ENCODE measurements at places on chromosomes 5 and 9.

- DNase-seq, result no peak
Measured at GRCh38 chr5:355379-355935, 33.9 kb downstream of the AHRR start.

- no peak for DNase-seq
Measured at GRCh38 chr9:3397766-3398165, 128.0 kb downstream of the RFX3 start.

DNA sequence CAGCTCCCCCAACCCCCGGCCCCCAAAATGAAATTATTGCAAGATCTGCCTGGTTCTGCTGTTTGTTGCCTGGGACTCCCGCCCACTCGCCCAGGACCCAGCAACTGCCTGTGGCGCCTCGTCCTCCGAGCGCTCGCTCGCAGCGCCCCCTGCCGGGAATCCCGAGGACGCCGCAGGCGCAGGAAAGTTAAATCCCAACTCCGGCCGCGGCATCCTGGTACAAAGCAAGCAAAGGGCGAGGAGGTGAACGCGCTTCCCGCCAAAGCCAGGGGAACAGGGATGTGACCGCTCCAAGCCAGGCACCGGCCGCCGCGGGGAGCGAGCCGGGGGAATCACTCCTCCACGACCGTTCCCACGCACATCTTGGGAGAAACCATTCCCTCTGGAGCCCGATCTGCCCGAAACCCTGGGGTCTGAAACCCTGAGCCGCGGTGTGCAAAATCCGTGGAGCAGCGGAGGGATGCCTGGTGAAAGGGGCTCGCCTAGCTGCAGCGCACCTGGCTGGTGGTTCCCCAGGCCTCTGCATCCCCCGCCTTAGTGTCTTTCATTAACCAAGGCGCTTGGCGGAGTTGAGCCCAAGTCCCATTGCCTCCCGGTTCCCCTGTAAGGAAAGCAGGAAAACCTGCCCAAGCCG lies 1.3 kb downstream of the SEMA5A start:
- DNase-seq, result no peak

DNA sequence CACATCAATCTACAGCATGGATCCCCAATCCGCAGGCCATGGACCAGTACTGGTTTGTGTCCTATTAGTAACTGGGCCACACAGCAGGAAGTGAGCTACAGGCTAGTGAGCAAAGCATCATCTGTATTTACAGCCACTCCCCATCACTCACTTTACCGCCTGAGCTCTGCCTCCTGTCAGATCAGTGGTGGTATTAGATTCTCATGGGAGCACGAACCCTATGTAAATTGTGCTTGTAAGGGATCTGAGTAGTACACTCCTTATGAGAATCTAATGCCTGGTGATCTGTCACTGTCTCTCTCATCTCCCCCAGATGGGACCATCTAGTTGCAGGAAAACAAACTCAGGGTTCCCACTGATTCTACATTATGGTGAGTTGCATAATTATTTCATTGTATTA lies 212.7 kb upstream of the FAM174A start:
- DNase-seq, result no peak

DNA sequence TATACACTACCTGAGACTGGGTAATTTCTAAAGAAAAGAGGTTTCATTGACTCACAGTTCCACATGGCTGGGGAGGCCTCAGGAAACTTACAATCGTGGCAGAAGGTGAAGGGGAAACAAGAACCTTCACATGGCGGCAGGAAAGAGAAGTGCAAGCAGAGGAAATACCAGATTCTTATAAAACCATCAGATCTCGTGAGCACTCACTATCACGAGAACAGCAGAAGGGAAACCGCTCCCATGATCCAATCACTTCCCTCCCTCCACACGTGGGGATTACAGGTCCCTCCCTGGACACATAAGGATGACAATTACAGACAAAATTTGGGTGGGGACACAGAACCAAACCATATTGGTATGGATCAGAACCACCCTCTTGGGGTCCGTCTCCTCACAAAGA lies 44.2 kb upstream of the SPIN1 start:
- no peak for DNase-seq

DNA sequence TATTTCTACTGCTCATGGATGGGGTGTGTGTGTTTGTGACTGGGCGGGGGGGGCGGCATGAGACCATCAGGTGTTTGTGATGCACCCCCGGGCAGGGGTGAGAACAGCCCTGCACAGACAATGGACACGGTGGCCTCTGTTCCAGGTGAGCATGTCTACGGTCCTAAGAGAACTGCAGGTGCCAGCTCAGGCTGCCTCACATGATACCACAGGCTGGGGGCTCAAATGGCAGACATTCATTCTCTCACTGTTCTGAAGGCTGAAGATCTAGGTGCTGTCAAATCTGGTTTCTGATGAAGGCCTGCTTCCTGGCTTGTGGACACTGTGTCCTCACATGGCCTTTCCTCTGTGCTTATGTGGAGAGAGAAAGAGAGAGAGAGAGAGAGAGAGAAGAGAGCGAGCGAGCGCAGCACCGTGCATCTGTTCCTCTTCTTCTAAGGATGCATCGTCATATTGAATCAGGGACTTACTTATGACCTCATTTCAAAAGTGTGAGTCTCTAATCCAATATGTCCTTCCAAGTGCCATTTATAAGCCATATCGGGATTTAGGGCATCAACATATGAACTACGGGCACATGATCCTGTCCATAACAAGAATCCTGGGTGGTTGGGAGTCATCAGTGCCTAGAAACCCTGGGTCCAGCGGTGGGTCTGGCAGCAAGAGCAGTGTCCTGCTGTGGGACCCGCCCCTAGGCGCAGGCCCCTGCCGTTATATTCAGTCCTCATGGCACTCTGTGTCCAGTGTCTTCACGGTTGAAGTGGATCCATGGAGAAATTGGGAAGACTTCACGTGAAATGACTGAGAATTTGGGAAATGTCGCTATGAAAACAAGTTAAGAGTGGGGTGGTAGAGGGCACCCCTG lies 42.5 kb downstream of the NXNL2 start:
- no peak for DNase-seq

DNA sequence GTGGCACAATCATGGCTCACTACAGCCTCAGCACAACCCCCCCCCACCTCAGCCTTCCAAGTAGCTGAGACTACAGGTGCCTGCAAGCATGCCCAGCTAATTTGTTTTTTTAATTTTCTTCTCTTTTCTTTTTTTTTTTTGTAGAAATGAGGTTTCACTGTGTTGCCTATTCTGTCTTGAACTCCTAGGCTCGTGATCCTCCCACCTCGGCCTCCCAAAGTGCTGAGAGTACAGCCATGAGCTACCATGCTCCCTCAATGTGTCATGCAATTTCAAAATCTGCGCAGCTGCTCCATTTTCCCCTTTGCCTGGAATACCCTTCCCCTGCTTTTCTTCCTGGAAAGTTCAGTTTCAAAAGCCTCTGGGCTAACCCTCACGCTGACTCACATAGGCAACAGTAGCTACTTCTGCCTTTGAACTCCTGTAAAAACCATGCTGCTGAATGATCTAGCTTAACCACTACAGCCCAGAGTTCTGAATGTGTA lies 71.0 kb upstream of the IL7R start:
- no peak for DNase-seq

DNA sequence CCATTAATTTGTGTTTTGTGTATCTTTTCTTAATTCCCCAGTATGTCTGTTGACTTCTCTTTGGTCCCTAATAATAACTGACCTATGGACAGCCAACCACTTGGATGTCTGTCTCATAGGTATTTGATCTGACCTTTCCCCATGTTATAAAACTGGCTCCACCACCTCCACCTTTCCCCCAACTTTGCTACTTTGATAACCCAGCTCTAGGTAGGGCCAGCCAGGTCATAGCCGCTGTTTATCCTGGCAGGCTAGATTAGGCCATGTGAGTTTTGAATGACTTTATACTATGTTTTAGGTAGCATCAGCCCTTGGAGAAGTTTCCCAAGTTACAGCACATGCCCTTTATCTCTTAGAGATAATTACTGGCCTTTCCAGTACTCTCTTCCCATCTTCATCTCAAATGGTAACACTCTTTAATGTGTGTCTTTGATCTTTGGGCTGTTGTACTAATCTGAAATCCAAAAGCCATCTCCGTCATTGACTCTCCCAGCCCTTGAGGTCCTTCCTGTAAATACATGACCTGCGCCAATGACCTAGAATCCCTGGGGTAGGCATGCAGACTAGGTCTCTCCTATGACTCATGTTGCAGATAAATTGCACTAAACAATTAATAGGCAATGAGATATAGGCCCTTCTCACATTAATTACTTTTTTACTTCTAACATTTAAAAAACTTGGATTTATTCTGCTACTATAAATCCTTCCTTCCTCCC lies 152.6 kb downstream of the CD180 start:
- no peak for DNase-seq

DNA sequence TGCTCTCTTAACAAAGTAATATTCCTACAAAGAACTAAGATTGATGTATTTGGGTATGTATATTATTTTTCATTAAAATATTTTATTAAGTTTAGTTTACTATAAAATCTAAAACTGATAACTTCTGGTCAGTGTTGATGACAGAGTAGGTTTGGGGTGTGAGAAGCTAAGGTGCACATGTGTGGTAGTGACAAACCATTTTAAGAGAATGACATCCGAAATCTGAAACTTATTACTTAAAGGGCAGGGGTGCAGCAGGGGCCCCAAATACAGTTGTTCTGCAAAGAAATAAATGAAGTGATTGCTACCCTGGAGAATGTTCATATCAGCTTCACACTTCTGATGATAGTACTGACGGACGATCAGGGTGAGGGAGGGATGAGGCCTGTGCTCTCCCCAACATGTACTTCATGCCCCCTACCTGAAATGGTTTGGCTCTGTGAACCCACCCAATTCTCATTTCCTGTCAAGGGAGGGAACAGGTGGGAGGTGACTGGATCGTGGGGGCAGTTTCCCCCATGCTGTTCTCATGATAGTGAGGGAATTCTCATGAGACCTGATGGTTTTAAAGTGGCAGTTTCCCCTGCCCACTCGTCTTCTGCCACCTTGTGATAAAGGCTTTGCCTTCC lies 125.3 kb upstream of the RFX3 start:
- no peak for DNase-seq
